ENCODE measurements at places on chromosomes 1 and 21.

DNA sequence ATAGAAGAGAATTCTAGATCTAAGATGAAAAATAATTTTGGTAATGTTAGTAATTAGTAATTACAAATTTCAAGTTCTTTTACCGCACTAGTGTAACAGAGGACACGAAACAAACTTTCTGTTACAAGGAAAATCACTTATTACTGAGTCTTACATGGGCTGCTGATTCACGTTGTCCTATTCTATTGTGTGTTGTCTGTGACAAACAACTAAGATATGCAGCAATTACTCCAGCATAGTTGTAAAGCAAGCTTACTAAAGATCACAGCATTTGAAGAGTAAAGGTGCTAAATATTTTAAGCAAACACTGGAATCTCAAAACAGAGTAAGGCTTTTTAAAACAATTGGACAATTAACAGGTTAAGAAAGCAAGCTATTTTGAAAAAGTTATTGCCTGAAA, 502.3 kb downstream of the KCNT2 start:
- no peak for DNase-seq

DNA sequence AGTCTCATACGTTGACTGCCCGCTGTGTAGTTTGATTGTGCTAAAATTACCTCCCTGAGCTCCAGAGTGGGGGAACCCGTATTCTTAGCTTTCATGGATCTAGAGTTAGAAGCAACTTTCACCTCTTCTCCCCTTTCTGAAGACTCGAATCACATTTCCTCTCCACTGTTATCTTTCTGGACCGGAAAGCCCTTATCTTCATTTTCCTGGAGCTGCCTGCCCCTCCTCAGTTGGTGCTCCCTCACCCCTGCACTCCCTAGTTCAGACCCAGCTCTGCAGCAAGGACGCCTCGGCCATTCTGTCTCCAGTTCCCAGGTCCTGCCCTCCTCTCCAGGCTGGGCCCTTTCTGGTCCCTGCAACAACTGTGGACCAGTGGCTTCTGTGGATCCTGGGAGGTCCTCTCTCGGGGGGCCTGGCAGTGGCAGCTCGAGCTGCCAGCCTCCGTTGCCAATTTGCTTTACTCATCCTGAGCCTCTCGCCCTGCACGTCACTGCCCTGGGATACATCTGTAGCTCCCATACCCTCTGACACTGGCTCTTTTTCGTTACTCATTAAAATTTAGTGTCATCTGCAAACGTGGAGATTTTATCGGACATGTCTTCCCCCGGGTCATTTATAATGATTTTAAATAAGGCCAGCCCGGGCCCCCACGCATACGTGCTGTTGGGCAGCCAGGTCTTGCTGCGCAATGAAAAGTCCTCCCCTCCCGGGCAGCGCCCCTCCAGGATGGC, 141.5 kb upstream of the VAMP3 start:
- DNase-seq, result no peak

DNA sequence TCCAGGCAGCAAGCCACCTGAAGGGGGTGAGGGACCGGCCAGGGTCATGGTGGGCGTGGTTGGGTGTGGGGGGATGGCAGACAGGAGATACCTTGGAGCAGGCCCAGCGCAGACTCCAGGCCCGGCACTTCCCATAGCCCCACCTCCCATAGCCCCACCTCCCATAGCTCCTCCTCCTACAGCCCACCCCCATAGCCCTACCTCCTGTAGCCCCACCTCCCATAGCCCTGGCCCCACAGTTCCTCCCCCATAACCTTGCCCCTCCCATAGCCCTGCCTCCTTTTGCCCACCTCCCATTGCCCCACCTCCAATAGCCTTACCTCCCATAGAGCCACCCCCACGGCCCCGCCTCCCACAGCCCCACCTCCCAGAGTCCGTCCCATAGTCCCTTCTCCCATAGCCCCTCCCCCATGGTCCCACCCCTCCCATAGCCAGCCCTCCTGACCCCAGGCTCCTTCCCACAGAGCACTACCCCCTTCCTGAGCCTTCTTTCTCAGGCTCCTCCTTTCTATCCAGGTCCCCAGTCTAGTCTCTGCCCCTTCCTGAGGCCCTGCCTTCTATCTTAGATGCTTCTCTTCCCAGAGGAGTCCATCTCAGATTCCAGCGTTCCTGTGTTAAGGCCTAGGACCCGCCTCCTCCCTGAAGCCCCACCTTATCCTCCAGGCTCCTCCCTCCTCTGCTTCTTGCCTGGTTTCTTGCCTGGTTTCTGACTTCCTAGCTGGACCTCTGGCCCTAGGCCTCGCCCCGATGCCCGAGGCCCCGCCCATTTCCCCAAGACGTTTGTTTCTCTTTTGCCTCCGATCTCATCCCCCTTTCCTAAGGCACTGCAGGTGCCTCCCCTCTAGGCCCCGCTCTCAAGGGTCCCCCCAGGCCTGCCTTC, 46.8 kb downstream of the PTPRU start:
- DNase-seq, result peak; percentile 53

DNA sequence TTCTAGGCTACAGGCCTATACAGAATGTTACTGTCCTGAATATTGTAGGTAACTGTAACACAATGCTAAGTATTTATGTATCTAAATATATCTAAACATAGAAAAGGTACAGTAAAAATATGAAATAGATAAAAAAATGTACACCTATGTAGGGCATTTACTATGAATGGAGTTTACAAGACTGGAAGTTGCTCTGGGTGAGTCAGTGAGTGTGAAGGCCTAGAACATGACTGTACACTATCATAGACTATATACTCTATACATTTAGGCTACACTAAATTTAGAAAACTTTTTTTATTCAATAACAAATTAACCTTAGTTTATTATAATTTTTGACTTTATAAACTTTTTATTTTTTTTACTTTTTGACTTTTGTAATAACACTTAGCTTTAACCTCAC, 136.9 kb downstream of the DUSP10 start:
- no peak for DNase-seq

- no peak for DNase-seq
These were observed 7.3 kb downstream of the HHIPL2 start for GRCh38 chr1:222540598-222540995.

- peak; percentile 24 for DNase-seq
These were observed 717 bp upstream of the BATF3 start for GRCh38 chr1:212700223-212700891.

DNA sequence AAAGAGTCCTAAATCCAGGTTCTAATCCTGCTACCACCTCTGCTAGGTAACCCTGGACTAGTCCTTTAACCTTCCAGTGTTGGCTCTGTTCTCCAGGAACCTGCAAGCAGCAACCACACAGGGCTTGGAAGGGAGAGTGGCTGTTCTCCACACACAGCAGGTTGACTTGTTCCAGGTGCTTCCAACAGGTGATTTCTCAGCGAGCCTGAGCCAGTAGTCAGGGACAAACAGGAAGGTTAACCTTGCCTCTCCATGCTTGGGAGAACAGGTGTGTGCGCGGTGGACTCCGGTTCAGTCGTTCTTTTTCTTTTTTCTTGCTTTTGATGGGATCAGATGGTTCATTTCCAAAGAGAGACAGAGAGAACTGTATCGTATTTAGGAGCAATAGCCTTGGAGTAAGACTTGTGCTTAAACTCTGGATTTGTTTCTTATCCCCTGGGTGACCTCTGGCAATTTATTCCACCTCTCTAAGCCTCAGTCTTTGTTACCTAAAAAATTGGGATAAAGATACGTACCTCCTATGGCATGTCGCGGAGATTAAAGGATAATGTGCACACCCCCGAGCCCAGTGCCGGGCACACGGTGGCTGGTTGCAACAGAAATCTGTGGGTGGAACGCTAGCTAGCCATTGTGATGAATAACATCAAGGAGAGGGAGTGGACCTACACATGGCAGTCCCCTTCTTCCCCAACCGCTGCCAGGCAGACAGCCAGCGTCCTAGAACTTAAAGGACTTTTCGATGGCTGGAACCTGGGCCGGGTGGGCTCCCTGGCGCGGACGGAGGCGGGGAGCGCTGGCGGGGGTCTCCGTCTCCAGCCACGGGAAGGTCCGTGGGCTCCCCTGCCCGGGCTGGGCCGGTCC, 583 bp upstream of the CACHD1 start:
- no peak for DNase-seq

- DNase-seq, result no peak
These were observed 49.5 kb downstream of the DR1 start for GRCh38 chr1:93395195-93395594.

DNA sequence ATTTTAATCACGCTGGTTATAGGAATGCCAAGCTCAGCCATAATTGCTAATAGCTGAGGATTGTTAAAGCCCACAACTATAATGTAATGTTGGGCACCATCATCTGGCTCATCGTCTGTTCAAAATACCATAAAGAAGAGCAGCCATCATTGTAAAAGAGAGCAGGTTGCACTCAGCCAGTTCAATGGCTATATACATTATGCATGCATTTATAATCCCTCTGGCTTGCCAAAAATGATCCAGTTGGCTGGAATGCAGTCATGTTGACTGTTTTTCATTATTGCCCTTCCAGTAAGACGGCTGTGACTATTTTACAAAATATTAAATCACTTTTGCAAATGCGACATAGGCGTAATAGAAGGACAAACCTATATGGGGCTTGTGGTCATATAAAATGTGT, 85.3 kb downstream of the SPAG17 start:
- no peak for DNase-seq

- DNase-seq, result no peak
These were observed 30.4 kb upstream of the LRRC38 start for GRCh38 chr1:13544221-13544556.

GRCh38 chr1:109527846-109528695, 11.6 kb upstream of the GPR61 start:
- no peak for DNase-seq

DNA sequence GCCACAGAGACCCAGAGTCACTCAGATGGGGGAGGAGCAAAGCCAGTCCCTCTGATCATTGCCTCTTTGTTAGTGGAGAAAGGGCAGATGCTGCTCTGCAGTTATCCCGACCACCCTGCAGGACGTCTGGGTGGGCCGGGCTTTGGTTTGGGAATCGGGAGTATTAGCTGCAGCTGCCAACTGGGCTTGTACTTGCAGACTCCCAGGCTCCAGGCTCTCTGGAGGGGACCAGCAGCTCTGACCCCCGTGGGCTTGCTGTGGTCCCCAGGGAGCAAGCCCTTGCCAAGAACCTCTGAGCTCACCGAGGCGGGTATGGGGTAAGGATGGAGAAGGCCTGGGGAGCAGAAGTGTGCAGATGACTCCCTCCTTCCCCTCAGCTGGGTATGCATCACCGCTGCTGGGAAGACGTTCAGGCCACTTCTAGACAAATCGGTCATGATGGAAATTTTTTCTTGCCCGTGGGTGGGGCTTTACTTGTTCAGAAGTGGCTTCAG, 21.6 kb downstream of the MAPKAPK2 start:
- DNase-seq, result no peak

DNA sequence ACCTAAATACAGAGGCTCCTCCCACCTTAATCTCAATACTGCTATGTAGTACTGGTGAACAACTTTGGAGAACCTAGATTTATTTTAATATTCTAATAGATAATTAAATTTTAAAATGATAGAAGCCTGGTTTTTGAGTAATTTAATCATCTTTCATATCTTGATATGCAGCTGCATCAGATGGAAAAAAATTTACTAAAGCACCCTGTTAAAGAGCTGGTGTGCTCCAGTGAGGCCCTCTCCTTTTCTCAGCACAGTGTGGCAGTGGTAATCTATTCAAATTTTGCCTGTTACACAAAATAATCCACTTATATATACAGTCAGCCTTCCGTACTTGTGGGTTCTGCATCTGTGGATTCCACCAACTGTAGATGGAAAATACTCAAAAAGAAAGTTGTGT, 82.8 kb downstream of the LRRC8C start:
- DNase-seq, result no peak

DNA sequence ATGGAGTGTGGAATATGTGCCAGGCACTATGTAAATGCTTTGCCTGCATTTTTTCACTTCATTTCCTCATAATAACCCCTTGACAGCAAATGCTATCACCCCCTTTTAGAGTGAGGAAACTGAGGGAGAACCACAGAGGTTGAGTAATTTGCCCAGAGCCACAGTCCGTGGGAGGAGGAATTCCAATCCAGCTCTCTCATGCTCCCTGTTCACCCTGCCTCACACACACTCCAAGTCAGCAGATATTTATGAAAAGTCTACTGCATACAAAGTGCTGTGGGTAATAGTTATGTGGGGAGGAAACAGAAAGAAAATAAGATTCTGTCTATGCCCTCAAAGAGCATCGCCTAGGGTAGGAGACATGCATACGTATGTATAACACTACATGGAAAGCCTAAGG, 30.9 kb upstream of the RBM15 start:
- DNase-seq, result no peak

DNA sequence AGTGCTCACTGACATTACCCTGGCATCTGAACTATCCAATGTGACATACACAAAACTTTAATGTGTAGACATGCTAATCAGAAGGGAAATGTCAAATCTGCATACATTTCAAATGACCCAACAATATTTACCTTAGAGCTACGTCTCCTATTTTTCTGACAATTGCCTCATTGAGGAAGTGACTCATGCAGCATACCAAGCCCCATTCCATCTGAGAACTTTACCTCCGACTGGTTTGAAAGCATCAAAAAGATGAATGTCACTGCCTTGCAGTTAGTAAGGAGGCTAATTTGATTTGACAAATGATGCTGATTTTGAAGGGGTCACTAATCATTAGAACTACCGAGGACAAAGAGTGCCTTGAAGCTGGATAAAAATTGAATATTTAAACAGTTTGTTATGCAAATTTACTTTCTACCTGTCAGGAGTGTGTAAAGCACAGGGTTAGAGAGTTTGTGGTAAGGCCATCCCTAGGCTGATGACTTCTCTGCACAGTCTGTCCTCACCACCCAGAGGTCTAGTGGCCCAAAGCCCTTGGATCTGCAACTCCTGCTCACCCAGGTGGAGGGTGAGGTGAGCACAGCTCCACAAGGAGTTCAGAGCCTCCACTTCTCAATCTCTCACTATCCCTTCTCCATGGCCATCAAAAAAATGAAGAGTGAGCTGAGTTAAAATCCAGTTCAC, 500.3 kb upstream of the C1orf87 start:
- DNase-seq, result no peak

DNA sequence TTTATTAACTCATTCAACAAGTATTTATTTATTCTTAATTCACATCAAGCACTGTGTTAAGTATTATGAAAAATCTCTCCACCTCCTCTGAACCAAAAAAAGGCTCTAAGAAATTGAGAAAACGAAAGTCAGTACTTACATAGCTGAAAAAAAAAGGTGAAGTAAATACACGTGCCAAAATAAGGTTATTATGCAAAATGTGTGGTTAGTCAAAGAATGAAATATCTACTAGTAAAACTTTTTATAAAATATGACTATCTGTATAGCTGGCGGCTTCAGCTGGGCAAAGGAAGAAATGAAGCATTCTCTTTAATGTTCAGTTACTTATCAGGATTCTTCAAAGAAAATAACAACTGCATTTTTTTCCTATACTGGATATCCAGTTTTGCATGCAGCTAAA, 35.5 kb upstream of the ASPM start:
- DNase-seq, result no peak

- no peak for DNase-seq
These were observed 5.1 kb downstream of the SFPQ start for GRCh38 chr1:35187816-35188342.

All from hematopoietic multipotent progenitor cell treated with erythropoietin and hydrocortisone succinate and interleukin-3 and kit ligand, for 6 days (in vitro differentiated cells).